ENCODE measurements at places on chromosomes 6 and 20. TPM values are rescaled to one million over a fixed set of nuclear protein-coding genes. Genes with fewer than 3 reads are reported as not detected.

GRCh38 chr20:39076958-39077357 is 114.8 kb downstream of the DHX35 start:
- no peak for DNase-seq

GRCh38 chr20:30288346-30288745 is 969.1 kb upstream of the DEFB115 start:
- DNase-seq: no peak

DNA sequence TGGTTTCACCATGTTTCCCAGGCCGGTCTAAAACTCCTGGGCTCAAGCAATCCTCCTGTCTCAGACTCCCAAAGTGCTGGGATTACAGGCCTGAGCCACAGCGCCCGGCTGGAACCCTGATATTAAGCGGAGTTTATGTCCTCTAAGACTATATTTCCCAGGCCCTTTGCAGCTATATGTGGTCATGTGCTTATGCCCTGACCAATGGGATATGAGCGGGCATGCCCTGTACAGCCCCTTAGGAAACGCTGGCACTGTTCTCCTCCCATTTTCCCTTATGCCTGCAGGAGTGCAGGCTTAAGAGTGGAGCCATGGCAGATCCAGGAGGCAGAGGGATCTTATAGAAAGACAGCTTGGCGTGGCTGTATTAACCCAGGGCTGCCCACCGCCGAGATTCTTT is 29.9 kb downstream of the RSPO4 start:
- no peak for DNase-seq

DNA sequence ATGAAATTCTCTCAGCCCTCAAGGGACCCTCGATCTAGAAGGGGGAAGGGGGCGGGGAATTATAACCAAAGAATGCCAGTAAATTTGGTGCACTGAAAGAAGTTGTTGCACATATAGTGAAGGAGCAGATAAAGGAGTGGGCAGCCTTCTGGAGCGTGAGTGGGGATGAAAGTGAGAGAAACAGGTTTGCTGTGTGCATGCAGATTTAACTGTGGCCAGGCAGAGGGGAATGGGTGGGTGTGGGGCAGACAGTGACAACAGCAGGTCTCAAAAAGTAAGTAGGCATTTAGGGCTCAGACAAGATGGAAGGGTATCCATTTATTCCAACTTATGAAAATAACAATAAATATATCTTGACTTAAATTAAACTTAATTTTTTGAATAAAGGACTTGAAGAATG is 149.1 kb downstream of the KCNQ5 start:
- DNase-seq: no peak

DNA sequence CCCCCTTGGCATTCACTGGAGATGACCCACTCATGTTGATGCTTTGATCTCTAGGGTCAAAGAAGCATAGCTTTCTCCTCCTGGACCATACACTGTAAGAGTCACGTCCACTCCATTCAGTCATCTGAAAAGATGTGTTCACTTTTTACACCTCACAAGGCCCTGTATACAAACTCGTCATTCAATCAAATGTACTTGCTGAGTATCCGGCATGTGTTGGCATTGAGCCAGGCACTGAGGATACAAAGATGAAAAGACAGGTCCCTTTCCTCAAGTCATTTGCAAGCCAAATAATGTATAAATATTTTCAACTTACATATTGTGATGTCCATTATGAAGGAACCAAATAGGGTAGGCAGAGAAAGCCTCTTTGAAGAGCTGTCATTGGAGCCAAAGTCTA is 32.6 kb upstream of the CSNK2A1 start:
- DNase-seq: no peak

DNA sequence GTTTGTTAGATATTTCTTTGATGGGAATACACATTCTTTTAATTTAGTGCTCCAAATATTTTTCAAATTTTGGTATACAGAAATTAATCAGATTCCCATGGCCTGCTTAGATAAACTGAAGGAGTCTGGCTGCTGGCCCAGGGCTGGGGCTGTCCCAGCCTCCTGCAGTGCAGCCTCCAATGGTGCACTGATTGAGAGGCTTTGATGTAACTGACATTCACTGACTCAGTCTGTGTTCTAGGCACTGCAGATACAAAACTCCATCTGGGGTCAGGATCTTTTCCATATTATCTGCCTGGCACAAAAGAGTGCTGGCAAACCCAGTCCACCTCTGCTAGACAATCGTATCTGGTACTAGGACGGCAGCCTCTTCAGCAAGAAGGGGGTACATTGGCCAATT is 64.8 kb downstream of the GRIK2 start:
- no peak for DNase-seq

DNA sequence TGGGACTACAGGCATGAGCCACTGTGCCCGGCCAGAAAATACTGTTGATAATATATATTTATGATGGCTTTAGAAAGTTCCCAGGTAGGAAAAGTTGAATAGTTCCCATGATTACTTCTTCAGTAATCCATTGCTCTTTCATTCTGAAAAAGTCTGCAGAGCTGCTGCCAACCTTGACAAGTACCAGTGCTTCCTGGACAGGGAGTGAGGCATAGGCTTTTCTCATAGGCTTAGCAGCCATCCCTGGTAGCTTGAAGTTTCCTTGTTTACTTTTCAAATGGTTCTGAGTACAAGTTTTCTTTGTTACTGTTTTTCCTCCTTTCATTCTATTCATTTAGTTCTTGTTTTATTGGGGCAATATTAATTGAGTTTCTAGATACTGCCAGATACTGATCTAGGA is 7.8 kb downstream of the RWDD1 start:
- no peak for DNase-seq

- DNase-seq: no peak
Observed at GRCh38 chr6:111668410-111668809, 62.7 kb upstream of the TRAF3IP2 start.

- DNase-seq: peak; percentile 60
Observed at GRCh38 chr6:16762550-16763477, 1.6 kb upstream of the ATXN1 start.

DNA sequence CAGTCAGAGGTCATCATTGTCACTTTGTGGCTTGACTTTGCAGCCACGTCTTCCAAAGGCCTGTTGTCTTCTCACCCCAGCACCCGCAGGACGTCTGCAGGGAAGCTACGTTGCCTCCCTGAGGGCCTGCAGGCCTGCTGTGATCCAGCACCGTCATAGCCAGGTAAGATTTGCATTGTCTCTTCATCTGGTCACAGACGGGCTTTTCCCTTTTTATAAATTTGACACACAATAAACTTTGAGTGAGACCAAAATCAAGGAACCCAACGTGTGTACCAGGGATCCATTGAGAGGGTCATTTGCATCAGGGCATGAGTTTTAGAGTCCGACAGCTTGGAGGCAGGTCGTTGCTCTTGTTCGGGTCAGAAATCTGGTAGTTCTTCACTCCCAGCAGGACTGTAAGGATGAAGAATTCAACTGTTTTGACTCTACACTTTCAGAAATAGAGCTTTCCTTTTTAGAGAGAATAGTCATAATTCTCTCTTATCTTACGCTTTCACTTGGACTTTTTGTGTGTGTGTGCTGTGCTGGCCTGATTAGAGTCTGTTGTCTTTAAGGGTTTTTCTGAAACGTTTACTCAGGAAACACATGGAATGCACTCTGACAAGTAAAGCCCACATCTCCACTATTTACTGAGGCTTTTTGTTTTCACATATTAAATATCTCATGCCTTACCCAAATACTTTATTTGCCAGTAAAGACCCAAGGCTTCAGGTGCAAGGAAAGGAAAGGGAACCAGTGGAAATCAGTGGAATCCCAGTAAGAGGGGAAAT is 177.2 kb upstream of the TAB2 start:
- peak; percentile 57 for DNase-seq

DNA sequence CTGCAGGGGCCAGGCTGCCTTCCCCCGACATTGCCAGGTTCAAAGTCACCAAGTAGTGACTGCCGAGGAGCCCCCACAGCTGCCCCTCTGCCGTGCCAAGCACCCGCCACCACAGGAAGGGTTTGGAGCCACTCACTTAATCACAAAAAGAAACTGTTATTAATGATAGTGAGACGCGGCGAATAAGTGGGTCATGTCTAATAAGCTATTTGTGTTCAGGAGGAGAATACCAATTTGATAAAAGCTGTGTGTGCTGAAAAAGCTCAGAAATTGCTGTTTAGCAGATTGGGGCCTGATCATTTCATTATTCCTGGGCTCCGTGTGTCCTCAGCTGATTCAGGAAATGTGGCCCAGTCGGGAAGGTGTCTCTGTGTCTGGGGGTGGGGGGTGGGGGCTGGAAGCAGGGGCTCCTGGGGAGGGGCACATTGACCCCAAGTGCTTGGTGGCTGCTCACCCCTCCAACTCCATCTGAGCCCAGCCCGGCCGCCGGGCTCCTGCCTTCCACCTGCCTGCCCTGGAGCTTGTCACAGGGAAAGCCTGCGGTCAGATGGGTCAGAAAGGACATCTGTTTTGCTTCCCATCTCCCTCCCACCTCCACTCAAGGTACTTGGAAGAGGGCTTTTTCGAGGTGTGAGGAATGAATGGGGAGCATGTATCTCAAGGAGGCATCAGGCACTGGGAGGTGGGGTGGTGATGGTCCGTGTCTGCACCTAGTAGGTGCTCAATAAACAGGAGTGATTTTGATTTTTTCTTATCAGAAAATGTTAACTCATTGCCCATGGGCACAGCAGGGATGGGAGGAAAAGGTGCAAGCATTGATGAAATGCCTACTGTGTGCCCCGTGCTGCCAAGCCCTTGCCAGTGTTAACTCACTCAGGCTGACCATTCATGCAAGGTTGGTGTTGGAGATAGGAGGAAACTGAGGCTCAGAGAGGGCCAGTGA is 3.0 kb downstream of the VSTM2L start:
- no peak for DNase-seq

DNA sequence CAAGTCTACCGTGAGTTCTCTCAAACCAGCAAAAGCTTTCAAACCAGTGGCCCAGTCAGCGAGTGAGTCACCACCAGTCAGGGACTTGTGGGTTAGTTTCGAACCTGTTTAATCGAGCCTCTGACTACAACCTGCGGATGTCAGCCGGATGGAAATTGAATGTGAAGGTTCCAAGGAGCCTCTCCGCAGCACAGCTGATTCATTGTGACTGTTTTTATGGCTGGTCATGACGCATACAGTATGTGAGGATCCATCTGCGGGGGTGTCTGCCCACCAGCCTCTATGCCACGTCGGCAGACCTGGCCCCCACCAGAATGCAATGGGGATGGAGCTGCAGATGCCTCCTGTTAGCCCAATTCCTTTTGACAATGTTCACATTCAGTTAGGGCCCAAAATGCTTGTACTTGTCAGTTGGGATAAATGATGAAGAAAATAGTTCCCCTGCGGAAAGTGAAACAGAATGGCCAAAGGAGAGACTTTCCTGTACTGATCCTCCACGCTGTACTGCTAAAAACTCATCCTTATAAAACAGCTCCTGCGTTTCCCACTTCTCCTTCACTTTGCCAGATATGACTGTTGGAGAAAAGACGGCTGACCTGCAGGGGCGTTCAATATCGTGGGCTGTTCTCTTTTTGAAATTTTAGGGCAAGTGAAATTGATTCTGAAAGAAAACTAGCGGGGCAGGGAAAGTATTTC is 206.6 kb downstream of the TFAP2B start:
- no peak for DNase-seq

GRCh38 chr20:10090588-10091166 is 55.9 kb downstream of the ANKEF1 start:
- no peak for DNase-seq

DNA sequence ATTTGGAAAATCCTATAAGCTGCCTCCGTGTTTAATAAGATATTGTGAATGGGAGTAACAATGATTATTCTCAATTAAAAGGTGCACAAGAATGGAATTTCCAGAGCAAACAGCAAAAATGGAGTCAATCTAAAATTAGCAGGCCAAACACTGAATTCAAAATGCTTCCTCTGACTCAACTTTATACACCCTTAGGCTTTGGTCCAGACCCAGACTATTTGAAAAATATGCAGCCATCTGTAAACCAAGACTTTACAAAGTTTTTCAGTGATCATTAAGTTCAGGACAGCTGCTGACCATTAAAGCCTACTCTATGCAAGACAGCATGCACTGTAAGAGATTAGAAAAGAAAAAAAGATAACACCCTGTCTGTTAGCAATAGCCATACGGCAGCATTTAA is 39.4 kb upstream of the CCN6 start:
- no peak for DNase-seq

DNA sequence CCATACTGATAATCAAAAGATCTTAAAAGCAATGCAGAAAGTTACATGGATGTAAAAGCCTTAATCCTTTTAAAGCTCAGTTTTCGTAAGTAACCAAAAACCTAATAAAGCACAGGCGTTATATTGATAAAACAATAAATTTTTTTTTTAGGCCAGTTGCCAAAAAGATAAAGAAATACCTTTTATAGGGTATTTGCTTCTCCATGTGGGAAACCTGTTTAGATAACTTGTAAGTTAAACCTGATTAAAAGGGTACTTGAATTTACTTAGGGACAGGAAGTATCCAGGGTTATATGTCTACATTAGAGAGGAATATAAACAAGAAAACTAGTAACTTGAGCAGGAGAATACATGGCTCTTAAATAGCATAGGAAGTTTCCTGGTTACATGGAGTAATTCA is 21.1 kb downstream of the FBXO9 start:
- DNase-seq: no peak

DNA sequence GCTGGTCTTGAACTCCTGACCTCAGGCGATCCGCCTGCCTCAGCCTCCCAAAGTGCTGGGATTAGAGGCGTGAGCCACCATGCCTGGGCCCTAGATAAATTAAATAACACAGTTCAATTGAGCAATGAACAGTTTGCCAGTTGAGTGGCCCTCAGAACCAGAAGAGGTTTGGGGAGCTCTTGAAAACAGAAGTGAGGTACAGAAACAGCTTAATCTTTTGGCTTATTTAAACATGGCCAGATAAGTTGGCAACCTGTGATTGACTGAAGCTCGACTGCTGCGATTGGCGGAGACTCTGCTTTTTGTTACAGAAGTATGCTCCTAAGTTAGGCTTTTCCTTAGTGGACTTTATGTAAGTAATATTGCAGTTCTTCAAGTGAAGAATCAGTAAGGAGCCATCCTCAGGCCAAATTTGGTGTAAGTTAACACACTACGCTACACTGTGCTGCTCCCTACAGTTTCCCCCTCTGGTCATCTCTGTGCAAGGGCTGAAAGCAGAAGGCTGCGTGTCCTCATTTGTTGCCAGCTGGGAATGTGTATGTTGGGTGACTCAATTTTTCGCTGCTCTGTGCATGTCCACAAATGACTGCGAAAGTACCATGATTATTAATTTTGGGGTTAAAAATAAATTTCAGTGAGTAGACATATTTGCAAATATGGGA is 9.8 kb downstream of the XRN2 start:
- no peak for DNase-seq

TPX2 gene
- 114 TPM for total RNA-seq

PPIL6 gene
- total RNA-seq: 0.53 TPM

LZTS3 gene
- total RNA-seq: 2.5 TPM

MLN gene
- not detected for total RNA-seq

IMPG1 gene
- total RNA-seq: not detected

ABCC10 gene
- 58.3 TPM for total RNA-seq

GRIK2 gene
- not detected for total RNA-seq

HLA-DOB gene
- total RNA-seq: 2.4 TPM

TREML2 gene
- total RNA-seq: 14.9 TPM

REM1 gene
- total RNA-seq: not detected

SYCP2 gene
- 15.0 TPM for total RNA-seq
